ENCODE measurements at places on chromosomes 6 and 20. TPM values are rescaled to one million over a fixed set of nuclear protein-coding genes. Genes with fewer than 3 reads are reported as not detected.

SLC24A3 gene
- 34.9 TPM for total RNA-seq

PTGIS gene
- 3.8 TPM for total RNA-seq

DNA sequence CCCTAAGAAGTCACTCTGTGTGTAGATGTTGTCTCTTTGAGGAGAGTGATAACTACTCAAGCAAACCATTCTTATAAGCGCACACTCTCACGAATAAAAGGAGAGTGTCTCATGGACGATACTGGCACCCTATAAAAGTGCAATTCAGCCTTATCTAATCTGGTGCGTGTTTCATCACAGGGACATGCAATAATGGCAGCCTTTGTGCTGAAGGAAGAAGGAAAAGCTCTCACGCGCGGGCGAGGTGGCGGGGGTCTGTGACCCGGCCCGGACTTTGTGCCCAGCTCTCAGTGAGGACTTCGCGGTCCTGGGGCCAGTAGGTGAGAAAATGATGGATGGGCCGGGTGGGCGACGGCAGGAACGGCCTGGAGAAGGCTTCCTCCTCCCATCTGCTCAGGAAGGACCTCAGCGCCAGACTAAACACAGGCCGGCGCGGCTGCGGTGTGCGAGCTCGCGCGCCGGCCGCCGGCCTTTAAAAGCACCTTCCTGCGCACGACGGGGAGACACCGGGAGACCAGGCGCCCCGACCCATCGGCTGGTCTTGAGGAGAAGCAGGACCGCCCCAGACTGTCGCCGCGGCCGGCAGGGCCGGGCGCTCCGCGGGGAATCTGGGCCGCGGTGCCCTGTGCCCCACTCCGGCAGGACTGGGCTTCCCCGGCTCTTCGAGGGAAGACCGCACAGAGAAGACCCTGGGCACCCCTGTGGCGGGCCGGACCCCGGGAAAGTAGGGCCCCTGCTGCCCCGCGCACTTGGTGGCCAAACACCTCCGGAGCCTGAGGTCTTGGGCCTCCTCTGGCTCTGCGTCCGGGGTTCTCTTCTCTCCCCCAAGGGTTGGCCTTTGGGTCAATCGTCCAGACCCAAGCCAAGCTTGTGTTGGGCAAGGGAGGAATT, 8.3 kb upstream of the FOXC1 start:
- DNase-seq = no peak

DNA sequence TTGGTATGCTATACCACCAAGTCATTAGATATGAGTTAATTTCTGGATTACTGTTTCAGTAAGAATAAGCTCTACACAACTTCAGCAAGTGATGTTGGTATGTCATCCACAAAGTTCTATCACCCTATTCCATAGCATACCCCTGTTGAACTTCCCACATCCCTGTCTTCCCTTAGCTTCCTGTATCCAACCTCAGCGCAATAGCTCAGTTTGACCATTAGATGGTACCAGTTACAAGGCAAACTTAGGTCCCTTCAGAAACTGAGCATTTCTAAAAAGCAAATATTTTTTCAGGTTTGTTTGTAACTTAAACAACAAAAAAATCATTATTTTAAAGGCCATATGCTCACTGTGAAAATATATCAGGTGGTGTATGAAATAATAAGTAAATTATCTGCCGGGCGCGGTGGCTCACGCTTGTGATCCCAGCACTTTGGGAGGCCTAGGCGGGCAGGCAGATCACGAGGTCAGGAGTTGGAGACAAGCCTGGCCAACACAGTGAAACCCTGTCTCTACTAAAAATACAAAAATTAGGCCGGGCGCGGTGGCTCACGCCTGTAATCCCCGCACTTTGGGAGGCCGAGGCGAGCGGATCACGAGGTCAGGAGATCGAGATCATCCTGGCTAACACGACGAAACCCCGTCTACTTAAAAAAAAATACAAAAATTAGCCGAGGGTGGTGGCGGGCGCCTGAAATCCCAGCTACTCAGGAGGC, 8.8 kb upstream of the MOG start:
- no peak for DNase-seq

DNA sequence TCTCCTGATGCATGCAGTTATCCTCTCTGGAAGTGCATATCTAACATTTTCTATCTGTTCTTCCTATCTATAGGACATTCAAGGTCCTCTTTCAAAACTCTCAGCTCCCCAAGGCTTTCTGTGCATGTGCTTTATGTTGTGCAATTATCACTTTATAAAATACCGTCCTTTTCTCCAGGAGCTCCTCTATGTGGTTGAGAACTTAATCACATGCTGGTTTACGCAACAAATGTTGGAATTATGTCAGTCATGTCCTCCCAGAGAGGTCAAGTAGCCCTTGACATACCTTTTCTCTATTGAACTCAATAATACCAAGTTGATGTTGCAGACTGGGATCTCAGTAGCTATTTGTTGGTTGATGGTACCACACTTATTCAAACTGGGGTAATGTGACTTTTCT, 388.4 kb downstream of the BTBD3 start:
- DNase-seq = no peak

DNA sequence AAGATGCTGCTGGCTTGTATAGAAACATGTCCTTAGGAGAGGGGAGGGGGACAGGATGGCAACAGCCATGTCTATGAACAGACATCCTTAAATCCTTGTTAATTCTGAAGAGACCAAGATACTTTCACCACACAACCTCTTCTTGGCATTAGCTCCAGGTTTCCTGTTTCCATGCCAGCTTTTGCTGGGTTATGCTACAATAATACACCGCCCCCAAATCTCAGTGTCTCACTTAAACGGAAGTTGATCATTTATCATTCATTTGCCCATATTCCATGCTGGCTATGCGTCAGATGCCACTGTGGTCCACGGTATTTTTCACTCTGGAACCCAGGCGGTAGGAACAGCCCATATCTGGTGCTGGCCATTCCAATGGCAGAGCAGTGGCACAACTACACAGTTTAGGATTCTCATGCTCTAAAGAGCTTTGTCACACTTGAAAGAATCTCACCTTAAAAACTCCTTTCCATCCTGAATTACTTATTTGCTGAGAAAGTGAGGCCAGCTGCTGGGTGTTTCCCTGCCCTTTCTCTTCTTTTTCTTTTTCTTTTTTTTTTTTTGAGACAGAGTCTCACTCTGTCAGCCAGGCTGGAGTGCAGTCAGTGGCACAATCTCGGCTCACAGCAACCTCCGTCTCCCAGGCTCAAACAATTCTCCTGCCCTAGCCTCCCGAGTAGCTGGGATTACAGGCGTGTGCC, 3.7 kb upstream of the RNASET2 start:
- no peak for DNase-seq

DNA sequence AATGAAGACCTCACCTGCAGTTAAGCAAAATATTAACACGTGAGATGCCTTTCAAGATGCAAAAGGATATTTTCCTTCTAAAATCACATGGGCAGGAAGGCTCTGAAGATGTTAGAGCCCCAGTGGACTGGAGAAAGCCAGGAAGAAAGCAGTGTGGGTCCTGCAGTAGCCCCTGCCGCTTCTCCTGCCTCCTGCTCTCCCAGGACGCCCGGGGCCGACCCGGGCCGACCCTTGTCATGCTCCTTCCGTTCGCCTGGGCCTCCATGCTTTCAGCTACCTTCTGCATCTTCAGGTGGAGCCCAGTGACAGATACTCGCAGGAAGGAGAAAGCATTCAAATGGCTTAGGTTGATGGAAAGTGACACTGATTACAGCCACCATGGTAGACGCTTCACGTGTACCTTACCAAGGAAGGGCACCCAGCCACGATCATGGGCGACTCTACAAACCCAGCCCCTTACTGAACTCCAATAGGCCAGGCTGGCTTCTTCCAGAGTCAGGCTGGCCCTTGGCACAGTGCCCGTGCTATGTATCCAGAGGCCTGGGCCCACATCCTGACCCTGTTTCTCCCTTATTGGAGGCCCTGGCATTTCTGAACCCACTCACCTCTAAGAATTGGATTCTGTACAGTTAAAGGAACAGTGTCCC, 69.0 kb downstream of the TCP11 start:
- no peak for DNase-seq

GRCh38 chr20:44394702-44395460, 39.4 kb downstream of the HNF4A start:
- no peak for DNase-seq

DNA sequence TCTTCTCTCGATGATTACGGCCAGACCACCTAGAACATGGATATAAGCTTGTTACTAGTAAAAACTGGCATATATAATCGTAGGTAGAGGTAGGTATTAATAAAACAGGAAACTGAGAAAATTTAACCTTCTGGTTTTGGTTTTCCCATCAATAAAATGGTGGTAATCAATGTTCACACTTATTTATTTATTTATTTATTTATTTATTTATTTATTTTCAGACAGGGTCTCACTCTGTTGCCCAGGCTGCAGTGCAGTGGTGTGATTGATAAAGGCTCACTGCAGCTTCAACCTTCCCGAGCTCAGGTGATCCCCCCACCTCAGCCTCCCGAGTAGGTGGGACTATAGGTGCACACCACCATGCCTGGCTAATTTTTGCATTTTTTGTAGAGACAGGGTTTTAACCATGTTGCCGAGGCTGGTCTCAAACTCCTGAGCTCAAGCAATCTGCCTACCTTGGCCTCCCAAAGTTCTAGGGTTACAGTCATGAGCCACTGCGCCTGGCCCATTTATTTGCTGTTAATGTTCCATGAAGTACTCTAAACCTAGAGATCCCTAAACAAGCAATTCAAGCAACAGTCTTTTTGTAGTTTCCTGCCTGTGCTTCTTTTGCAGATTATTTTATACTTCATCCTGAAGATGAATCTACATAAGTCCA, 11.5 kb downstream of the TOMM6 start:
- no peak for DNase-seq

GRCh38 chr6:26594730-26595632, 1.8 kb upstream of the ABT1 start:
- no peak for DNase-seq

GRCh38 chr20:57688864-57689263, 21.0 kb downstream of the PMEPA1 start:
- no peak for DNase-seq
